ENCODE measurements at places on chromosomes 16 and 17. TPM values are rescaled to one million over a fixed set of nuclear protein-coding genes. Genes with fewer than 3 reads are reported as not detected.
A peak's percentile ranks its signal among the peaks of the same experiment; 100 is the strongest.

HS3ST6 gene
- 3.3 TPM for total RNA-seq

SMPD3 gene
- 0.77 TPM for total RNA-seq

CTRL gene
- total RNA-seq: 2.0 TPM

C16orf46 gene
- total RNA-seq: 1.2 TPM

GUCY2D gene
- total RNA-seq: not detected

- DNase-seq: no peak
Observed at GRCh38 chr17:83012200-83012785, 67.1 kb upstream of the METRNL start.

- no peak for DNase-seq
Observed at GRCh38 chr16:86462334-86463084, 47.8 kb upstream of the FOXF1 start.

GRCh38 chr16:78993346-78993745 is 607.2 kb downstream of the MAF start:
- DNase-seq: no peak

DNA sequence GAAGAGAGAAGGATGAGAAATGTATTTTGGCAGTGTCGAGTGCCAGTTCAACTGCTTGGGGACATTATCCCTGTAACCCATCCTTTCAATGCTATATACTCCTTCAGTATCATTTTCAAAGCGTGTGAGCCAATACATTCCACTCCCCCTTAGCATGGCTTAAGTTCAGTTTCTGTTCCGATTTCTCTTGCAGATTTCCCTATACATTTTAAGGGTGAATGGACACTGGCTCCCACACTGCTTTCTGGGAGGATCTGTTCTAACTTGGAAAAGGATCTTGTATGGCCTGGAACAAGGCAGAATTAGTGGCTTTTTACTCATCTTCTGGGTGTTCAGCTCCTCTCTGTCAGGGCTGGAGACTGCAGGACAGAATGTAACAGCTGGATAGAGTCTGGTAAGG is 333.8 kb downstream of the HAPSTR1 start:
- no peak for DNase-seq

DNA sequence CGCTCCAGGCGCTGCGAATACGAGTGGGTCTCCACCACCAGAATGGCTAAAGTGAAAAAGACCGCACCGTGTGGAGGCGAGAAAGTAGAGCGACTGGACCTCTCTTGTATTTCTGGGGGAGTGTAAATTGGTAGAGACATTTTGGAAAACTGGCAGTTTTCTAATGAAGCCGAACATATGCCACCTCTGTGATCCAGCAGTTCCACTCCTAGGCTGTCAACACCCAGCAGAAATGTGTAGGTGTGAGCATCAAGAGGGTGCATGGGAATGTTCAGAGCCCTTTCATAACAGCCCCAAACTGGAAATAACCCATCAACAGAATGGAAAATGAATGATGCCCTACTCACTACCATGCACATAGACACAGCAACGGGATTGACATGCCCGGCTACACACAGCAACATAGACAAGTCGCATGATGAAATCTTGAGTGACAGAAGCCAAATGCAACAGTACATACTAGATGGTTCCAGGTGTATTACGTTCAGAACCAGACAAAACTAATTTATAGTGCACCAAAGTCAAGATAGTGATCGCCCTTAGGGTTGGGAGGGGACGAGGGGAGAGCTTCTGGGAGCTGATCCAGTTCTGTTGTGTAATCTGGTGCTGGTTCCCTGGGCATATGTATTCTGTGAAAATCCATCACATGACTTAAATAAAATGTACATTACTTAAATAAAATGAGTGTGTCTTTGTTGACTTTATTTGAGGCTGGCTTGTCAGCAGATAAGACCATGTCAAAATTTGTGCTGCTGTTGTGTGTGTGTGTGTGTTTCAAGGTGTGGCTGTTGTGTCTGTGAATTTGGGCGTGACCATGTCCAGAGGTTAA is 877 bp upstream of the BCL7C start:
- no peak for DNase-seq

DNA sequence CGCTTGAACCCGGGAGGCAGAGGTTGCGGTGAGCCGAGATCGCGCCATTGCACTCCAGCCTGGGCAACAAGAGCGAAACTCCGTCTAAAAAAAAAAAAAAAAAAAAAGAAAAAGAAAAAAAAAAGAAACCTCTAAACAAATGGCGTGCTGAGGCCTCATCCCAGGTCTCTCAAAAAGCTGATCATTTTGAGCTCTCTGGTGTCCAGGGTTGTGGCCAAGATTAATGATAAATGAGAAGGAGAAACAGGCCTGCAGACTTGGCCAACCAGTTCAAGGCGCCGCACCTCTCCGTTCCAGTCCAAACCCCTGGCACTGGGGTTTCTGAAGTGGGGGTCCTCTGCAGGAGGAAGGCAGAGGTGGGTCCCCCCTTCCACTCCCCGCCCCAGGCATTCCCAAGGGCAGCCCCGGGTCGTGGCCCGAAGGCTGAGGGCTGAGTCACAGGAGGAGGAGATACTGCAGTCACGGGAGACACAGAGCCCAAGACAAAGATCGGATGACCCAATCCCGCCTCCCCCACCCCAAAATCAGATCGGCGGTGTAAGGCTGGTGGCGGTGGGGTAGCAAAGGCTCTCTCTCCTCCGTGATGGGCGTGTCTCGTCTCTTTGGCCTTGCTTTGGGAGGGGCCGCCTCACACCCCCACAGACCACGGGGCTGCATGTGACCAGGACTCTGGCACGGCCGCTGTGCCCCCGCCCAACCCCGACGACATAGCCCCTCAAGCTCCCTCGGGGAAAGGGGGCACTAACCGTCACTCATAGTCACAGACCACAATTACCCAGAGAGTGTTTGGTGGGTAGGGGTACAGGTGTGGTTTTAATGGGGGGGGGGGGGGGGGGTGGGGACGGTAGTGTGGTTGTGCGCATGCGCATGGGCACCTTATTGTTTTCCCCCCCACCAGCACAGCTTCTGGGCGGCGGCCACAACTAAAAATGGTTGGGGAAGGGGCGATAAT is 1.1 kb downstream of the VAT1 start:
- DNase-seq: peak; percentile 33

DNA sequence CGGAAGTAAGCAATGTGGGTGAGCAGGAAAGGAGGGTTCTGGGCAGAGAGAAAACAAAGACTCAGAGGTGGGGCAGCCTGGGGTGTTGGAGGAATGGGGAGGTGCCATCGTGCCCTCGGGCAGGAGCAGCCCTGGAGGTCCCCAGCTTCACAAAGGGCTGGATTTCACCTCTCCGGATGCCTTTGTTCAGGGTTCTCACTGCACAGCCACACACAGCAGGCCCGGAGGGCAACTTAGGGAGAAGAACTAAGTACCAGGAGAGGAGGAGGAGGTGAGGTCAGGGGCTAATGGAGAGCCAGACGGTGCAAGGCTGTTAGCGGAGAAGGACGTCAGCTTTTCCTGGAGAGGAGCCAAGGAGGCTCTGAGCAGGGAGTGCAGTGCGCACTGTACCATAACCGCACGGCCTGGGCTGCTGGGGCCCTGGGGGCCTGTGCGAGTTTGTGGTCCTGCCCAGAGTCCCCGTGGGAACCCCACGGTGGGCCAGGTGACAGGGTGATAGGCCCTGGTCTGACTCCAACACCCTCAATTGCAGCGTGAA is 9.3 kb downstream of the ARRB2 start:
- DNase-seq: no peak

DNA sequence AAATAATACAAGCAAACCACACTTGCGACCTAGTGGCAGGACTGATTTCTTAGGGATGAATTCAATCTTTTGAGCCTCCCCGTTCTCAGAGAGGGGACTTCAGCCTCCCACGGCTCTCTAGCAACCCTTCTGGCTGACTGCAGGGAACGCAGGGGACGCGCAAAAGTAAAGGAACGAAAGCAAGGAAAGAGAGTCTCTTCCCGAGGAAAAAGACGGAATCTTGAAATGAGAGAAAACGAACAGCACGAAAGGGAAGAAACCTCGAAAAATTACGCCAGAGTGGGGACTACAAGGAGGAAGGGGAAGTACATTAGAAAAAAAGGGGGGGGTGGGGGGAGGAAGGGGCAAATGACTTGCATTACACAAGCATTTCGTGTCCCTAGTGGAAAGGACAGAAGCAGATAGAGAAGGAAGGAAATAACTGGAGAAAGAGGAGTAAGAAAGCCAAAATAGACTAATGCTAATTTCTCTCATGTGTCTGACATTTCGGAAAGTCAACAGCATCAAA is 1.2 kb downstream of the GRB2 start:
- DNase-seq: peak; percentile 62
